WERI-Rb-1 (cell line): ENCODE measurements at places on chromosomes 13 and 19.
A peak's percentile ranks its signal among the peaks of the same experiment; 100 is the strongest.

GRCh38 chr13:46146898-46147297, 35.1 kb downstream of the LCP1 start:
- peak; percentile 18 for DNase-seq

DNA sequence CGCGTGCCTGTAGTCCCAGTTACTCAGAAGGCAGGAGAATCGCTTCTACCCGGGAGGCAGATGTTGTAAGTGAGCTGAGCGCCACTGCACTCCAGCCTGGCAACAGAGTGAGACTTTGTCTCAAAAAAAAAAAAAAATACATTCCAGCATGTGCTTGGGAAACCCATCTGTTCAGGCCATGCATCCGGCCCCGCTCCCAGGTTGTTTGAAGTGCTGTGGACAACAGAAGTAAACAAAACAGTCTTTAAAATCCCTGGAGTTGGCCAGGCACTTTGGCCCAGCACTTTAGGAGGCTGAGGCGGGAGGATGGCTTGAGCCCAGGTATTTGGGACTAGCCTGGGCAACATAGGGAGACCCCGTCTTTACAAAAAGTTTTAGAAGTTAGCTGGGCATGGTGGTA, 3.2 kb upstream of the PTPRS start:
- DNase-seq, result no peak

- no peak for DNase-seq
Observed at GRCh38 chr13:106042996-106043581, 492.4 kb downstream of the EFNB2 start.

GRCh38 chr13:74966814-74967424, 515.0 kb downstream of the TBC1D4 start:
- no peak for DNase-seq

- DNase-seq, result no peak
Observed at GRCh38 chr19:29268103-29268502, 55.2 kb upstream of the UQCRFS1 start.

GRCh38 chr13:28237944-28238343, 99.6 kb downstream of the PAN3 start:
- DNase-seq, result no peak

DNA sequence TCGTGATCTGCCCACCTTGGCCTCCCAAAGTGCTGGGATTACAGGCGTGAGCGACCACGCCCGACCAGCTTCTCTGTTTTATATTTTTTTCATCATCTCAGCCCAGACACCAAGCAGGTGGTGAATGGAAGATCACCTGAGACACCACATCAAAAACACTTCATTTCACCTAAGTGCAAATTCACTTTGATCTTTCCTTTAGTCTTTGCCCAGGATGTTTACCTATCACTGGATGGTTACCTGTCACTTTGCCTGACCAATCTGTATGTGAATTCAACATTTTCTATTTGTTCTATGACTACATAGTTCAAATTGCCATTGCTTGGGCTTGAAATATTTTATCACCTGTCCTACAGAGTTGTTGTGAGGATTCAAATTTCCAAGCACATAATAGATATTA, 65.7 kb downstream of the PAN3 start:
- DNase-seq, result no peak

DNA sequence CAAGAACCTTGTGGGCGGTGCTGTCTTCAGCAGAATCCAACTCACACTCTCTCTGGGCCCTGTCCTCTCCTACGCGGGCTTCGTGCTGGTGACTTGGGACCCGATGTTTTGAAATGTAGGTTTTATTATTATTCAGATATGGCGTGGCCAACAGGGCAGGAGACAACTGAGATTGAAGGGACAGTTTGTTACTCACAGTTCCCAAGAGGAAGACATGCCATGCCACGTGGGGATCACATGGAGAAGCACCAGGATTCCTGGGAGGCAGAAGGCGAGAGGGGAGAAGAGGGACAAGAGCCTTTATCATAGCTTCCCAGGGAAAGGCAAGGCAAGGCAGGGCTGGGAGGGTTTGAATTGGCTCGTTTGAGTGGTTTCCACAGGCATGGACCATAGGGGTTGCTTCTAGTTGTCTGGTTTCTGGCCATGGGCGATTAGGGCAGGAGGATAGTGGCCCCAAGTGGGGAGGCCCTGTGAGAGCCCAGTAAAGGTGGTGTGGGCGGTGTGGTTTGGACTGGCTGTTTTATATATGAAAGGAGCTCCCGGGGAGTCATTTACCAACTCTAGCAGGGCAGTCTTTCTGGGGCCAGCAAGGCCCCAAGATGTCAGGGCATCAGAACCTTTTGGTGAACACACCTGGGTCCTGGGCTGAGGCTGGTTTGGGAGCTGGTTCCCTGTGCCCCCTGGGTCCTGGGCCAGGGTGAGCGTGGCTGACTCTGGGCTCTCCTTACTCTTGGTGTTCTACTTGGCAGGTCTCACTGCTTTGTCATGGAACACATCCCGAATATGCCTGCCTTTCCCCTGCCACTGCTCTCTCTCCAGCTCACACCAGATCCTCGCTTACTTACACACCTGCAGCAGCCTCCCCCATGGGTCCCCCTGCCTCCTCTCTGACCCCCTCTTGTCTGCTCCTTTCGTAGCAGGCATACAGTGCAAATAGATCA, 94.0 kb upstream of the ZNF536 start:
- no peak for DNase-seq

- no peak for DNase-seq
Observed at GRCh38 chr19:15623711-15624318, 8.8 kb downstream of the CYP4F8 start.

DNA sequence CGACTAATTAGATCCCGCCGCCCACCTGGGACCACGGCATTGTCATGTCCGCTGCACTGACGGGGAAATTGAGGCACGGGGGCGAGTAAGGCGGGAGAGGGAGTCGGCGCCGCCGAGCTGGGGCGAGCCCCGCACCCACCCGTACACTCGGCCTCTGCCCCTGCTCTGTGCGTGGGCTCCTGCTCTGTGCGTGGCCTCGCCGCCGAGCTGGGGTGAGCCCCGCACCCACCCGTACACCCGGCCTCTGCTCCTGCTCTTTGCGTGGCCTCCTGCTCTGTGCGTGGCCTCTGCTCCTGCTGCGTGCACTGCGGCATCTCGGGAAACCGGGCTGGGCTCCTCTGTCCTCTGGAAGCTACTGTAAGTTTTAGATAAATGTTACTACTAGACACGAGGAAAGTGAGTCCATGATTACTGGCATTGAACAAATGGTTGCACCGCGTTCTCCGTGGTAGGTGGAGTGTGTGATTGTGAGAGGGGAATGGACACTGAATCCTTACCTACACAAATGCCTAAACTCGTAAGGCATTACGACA, 826 bp upstream of the C1QTNF9 start:
- no peak for DNase-seq

GRCh38 chr13:110103026-110103425, 203.9 kb downstream of the COL4A1 start:
- DNase-seq, result no peak

GRCh38 chr19:11611730-11612129, 14.4 kb downstream of the ZNF627 start:
- DNase-seq, result no peak

DNA sequence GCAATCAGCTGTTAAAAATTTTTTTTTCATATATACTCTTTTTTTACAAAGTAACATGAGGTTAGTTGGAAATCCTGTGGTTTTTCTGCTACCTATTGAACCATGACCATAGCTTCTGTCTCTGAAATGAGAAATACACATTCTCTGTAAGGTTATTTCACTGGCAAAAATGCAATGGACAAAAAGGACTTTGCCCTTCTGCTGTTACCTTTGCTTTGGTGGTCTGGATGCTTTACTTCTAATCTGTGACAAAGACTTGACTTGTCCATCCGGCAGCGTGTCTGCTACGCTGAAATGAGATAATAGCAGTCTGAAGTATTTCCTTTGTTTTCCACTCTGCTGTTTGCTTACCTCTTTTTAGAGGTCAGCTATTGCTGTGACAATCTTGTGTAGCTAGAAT, 412.8 kb downstream of the SLITRK6 start:
- DNase-seq, result peak; percentile 52

GRCh38 chr19:45508861-45509691, 1.8 kb downstream of the VASP start:
- peak; percentile 40 for DNase-seq

DNA sequence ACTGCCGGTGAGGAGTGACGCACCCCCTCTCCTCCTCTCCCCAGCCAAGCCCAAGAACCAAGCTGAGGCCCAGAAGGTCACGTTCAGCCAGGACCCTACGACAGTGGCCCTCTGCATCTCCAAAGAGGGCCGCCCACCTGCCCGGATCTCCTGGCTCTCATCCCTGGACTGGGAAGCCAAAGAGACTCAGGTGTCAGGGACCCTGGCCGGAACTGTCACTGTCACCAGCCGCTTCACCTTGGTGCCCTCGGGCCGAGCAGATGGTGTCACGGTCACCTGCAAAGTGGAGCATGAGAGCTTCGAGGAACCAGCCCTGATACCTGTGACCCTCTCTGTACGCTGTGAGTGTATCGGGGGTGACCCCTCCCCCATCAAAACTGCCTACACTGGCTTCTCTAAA, 19.2 kb upstream of the TOMM40 start:
- no peak for DNase-seq

DNA sequence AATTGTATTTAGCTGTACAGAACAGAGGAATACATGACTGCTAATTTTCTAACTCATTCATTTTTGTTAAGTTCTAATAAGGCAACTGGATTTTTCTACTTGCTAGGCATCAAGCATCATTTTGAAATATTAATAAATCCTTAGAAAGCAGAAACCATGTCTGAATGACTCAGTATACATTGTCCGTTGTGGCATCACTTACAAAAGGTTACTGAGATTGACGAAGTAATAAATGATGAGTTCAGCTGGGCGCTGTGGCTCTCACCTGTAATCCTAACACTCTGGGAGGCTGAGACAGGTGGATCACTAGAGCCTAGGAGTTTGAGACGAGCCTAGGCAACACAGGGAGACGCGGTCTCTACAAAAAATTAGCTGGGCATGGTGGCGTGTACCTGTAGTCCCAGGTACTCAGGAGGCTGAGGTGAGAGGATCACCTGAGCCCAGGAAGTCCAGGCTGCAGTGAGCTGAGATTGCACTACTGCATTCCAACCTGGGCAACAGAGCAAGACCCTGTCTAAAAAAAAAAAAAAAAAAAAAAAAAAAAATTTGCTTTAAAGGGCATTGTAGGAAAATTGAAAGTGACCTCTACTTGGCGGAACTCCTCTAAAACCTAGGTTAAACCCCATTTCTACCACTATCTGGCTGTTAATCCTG, 36.6 kb downstream of the LHFPL6 start:
- no peak for DNase-seq

GRCh38 chr13:45621950-45622349, 6.4 kb upstream of the ERICH6B start:
- no peak for DNase-seq

DNA sequence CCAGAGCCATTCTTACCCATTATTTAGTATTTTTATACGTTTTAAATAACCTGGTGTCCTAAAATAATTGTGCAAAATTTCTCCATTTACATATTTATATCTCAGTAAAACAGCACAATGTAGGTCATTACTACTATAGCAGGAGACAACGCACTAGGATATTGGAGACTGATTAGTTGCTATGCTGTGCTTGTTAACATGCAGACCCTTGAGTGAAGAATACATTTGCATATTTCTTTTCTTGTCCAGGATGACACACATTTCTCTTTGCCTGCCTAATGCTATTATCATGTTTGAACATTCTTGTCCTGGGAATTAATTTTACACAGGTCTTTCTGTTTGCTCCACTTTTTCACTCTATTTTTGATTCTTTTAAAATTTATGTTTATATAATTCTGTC, 823.8 kb upstream of the ATXN8OS start:
- no peak for DNase-seq

DNA sequence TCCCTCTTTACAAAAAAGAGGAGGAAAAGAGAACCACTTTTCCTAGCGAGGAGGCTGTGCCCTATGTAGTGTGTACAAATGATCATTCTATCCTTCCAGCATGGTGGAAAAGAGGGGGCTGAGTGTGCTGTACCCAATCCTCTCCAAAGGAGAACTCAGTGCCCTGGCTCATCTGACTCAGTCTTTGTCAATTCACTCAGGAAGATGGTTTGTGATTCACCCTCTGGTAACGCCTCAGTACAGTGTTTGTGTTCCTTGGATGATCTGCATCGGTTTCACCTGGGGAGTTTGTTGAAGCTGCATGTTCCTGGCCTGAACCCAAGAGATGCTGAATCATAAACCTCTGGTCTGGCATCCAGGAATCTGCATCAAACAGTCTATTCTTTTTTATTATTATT, 18.3 kb upstream of the ENOX1 start:
- DNase-seq, result no peak

GRCh38 chr13:46721054-46721453, 75.9 kb downstream of the ESD start:
- DNase-seq, result no peak

GRCh38 chr13:59914556-59914955, 249.2 kb downstream of the DIAPH3 start:
- no peak for DNase-seq

GRCh38 chr13:46947425-46948191, 50.8 kb upstream of the HTR2A start:
- no peak for DNase-seq

DNA sequence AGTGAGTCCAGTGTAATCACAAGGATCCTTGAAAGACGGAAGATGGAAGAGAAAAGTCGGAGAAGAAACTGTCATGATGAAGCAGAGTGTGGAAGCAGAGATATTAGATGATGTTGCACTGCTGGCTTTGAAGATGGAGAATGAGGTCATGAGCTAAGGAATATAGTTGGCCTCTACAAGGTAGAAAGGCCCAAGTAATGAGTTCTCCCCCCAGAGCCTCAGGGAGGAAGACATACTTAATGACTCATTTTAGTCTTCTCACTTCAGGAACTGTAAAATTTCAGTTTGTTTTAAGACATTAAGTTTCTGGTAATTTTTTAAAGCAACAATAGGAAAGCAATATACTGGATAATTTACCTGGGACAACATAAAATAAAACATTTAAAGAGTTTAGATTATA, 1331.5 kb upstream of the PCDH20 start:
- DNase-seq, result no peak
